CD4-positive, alpha-beta T cell treated with Interleukin-6 at 100 ng/mL for 8 hours (primary cell): ENCODE measurements at places on chromosomes 11 and 22.

- no peak for DNase-seq
These were observed 198.5 kb upstream of the MTNR1B start for GRCh38 chr11:92770981-92771380.

- DNase-seq = no peak
These were observed 30.4 kb downstream of the COMMD9 start for GRCh38 chr11:36258730-36259360.

- no peak for DNase-seq
These were observed 153.4 kb upstream of the B3GAT1 start for GRCh38 chr11:134565343-134565891.

DNA sequence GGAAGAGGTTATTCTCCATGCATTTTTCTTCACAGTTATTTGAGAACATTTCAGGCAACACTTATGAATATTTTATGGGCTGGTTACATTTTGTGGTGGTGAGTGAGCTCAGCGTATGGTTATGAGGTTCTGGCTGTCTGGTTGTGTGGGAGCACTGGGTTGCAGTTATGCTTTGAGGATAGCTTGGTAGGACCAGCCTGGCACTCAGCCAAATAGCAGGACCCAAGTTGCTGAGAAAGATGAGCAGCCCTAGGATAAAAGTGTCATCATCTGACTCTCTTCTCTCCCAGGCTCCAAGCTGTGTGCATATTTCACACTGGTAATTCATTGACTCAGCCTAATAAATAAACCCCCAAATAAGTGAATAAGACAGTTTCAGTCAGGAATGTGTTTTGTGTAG is 8.1 kb upstream of the SRSF8 start:
- DNase-seq = no peak

- no peak for DNase-seq
These were observed 3.0 kb downstream of the KIF18A start for GRCh38 chr11:28104984-28105383.

GRCh38 chr11:100419518-100419917 is 267.6 kb upstream of the ARHGAP42 start:
- DNase-seq = no peak

DNA sequence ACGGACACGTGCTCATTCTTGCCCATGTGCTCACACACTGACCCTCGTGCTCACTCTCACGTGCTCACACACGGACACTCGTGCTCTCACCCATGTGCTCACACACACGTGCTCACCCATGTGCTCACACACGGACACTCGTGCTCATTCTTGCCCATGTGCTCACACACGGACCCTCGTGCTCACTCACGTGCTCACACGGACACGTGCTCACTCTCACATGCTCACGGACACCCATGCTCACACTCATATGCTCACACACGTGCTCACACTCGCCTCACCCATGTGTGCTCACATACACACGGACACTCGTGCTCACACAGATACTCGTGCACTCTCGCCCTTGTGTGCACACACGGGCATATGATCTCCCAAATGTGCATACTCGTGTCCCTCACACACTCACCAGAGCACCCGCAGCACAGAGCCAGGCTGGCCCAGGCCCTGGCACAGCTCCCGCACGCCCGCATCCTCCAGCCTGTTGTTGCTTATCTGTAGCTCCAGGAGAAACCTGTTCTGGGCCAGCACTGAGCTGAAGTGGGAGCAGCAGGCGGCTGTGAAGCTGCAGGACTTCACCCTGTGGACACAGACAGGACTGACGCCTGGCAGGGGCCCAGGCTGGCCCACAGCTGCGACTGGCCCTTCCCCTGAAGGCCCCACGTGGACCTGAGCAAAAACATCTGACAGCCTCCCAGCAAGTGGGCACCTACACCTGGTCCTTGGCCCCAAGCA is 9.3 kb downstream of the RNH1 start:
- DNase-seq = no peak

DNA sequence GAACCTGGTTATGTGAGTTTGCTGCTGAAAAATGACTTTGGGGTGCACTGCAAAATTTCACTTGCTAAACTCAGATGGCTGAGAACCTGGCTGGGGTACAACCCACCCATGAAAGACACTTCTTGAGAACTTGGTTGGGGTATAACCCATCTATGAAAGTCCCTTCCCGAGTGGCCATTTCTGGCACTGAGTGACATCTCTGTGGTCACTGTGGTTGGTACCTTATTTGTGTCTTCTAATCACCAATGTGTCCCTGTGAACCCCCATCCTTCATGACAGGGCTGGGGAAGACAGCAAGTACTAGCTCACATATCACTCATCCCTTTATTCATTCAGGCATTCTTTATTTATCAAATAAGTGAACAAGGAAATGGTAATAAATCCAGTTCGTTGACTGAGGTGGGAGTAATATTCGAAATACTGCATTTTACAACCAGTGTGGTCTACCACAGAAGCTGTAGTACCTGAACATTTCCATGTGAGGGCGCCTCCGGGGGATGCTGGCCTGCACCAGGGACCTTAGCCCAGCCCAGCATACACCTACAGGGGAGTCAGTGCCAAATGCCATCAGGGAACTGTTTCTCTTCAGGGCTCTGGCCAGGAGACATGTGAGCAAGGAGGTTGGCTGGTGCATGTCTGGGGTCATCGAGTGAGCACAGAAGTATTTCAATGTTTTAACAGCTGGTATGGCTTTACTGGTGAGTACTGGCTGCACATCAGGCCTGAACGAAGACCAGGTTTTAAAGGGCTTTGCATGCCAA is 122.1 kb downstream of the CSNK2A3 start:
- no peak for DNase-seq
